GM12878 (cell line): ENCODE measurements at places on chromosomes 4 and X. TPM values are rescaled to one million over a fixed set of nuclear protein-coding genes. Genes with fewer than 3 reads are reported as not detected.

HEPH gene
- polyA plus RNA-seq, result 0.56 and 0.90 TPM in 2 replicates

FRG1 gene
- polyA plus RNA-seq, result 56.2 and 64.0 TPM in 2 replicates

NDP gene
- not detected in 2 replicates for polyA plus RNA-seq

RBM46 gene
- polyA plus RNA-seq, result not detected in 2 replicates

GRCh38 chr4:26958925-26959653 is 98.4 kb downstream of the STIM2 start:
- DNase-seq, result no peak

DNA sequence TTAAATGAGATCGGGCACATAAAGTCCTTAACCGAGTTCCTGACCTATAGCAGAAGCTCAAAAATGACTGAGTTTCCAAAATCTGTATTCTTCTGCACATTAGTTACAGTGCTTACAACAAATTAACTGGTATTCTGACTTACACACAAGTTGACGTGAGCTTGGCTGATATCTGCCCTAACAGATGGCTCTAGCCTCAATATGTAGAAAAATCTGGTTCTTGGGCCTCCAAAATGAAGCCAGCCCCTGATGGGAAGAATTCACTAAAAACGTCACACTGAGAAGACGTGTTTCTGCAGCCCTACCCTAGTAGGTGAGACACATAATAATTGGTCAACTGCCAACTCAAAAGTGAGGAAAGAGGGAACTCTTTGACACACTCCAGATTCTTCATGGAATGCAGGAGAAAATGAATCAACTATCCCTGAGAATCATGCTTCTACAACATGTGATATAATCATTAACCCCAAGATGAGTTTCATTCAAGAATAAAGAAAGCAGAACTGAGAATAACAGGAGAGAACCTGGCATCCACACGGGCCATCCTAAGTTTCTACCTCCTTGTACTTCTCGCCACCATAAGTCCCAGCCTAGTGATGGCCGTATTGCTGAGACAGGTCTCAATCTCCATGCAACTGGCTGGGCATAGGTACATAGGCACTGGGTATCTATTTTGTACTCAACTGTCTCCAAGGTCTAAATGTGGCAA is 8.2 kb downstream of the STX18 start:
- DNase-seq, result no peak

GRCh38 chrX:94676285-94676684 is 1002.3 kb downstream of the FAM133A start:
- DNase-seq, result no peak

DNA sequence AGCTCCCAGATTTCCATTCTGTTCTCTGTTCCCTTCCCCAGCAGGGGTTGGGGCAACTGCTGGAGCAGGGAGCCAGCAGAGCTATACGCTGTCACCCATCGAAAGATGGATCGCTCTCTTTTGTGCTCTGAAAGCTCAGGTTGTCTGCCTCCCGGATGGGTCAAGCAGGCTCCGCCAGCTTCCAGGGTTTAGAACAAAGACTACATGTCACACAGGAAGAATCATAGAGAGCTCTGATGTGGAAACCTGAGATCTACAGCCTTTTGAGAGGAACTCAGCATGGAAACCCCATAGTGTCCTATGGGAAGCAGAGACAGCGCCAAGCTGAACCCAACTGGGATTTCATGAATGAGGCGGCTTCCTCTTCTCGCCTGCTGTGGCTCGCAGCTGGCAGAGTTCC is 205.4 kb downstream of the HS3ST1 start:
- DNase-seq, result no peak

DNA sequence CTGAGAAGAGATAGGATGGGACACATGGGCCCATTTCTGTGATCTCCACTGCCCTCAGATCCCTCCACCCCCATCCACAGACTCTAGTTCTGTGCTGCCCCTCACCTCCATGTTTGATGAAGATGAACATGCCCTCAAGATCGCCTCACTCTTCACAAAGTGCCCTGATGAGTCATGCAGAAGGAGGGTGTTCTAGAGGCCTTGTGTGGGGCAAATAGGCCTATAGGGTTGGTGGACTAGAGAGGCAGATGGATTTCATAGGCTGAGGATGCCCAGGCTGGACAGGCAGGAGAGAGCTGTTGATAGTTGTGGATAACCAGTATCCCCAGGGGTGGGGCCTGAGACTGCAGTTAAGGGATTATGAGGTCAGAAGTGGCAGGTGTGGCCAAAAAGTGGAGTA is at the start of gene CXorf65:
Gene CXorf65 (minus strand): TSS at position 314 of the 400 bp plus-strand sequence. CDS start 184 bp downstream, at position 130.
- no peak for DNase-seq

DNA sequence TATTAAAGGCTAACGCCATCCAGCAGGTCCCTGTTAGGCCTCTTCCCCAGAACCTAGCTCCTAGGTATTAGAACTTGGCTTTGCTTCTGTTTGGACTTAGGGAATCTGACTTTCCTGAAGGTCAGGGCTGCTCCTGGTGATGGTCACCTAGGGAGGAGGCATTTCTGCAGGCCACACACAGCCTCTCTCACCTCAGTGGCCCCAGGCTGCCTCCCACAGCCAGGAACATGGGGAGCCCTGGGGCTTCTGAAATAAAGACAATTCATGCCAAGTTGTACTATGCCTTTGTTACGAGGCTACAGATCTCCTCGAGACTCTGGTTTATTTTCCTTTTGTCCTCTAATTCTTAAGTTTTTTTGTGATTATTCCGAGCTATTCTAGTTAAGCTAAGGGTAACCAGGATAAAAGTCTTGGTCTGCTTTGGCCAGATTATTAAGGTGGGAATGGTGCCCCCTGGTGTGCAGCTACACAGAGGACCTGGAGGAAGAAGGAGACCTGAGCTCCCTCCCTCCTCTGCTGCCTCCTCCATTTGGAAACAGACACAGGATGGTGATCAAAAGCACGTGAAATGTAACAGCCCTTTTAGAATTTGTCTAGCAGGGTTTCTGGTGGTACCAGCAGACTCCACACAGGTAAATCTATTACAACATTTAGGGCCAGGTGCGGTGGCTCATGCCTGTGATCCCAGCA is 131.0 kb downstream of the DCLK2 start:
- DNase-seq, result no peak
